ENCODE measurements at places on chromosomes 1 and 21. TPM values are rescaled to one million over a fixed set of nuclear protein-coding genes. Genes with fewer than 3 reads are reported as not detected.

IL22RA1 gene
- 0.09 TPM for total RNA-seq

GJA4 gene
- not detected for total RNA-seq

DNA sequence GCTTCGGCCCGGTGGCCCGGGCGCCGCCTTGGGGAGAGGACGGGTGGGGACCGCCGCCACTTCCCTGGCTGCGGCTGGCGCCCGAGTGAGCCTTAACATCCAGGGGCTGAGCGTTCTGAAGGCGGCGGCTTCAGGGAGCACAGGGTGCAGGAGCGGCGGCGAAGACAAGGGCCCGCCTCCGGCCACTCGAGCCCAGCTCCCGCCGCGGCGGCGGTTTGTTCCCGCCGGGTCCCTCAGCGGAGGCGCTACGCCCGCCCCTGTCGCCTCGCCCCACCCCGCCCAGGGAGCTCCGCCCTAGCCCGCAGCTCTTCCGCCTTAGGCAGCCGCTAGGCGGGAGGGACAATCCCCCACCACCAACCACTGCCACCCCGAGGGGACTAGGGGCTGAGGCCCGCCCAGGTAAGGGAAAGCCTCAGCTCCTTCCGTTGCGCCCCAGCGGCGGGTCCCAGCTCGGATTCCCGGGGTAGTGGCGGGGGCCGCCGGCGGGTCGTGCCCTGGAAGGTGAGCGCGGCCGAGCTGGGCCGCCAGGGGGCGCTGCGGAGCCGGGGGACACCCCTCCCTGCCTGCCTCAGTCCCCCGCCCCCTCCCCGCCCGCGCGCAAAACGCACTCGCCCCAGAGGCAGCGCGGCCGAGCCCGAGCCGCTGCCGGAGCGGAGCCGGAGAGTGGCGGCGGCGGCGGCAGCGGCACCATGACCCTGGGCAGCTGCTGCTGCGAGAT, at the start of gene FOXD2:
FOXD2 (plus strand) TSS at position 598 of the 718 bp plus-strand sequence; CDS start at position 690, 92 bp downstream.
- peak; percentile 97 for DNase-seq

- DNase-seq, result no peak
These were observed 6.6 kb downstream of the PEF1 start for GRCh38 chr1:31637915-31638673.

DNA sequence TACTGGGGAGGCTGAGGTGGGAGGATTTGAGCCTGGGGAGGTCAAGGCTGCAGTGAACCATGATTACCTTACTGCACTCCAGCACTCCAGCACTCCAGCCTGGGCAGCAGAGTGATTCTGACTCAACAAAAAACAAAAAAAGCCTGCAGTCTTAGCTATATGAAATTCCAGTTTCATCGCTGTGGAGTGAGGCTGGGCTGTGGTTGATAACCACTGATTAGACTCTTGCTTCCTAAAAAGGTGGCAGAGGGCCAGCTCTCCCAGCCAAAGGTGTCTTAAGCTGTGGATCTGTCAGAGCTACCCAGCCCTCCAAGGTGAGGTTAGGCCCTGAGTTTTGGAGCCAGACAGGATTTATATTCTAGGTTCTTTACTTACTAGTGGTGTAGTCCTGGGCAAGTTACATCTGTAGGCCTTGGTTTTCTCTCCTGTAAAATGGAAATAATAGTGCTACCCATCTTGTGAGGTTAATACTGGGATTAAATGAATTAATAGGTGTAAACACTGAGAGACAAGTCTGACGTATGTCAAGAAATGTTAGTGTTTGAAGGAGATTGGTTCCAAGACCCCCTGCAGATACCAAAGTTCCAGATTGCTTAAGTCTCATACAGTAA, 35.9 kb downstream of the TMCC2 start:
- no peak for DNase-seq

- DNase-seq, result no peak
These were observed 3.1 kb upstream of the VWA1 start for GRCh38 chr1:1432274-1432950.

- DNase-seq, result no peak
These were observed 50.4 kb upstream of the F3 start for GRCh38 chr1:94591823-94592570.

GRCh38 chr21:26962621-26963181, 4.2 kb downstream of the ADAMTS5 start:
- DNase-seq, result no peak

DNA sequence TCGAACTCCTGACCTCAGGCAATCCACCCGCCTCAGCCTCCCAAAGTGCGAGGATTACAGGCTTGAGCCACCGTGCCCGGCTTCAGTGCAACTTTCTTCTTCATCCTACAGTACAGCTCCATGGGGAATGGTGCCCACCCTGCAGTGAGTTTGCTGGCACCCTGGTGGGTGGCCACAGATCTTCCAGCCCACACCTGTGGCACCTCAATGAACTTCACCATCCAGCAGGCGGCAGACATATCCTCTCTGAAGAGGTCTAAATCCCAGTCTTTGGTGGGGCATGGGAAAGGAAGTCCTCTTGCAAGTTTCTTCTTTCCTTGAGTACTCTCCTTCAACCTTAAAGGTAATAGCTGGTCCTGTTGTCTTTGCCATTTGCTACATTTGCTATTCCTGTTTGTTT, 18.1 kb upstream of the ZBTB8A start:
- DNase-seq, result no peak

DNA sequence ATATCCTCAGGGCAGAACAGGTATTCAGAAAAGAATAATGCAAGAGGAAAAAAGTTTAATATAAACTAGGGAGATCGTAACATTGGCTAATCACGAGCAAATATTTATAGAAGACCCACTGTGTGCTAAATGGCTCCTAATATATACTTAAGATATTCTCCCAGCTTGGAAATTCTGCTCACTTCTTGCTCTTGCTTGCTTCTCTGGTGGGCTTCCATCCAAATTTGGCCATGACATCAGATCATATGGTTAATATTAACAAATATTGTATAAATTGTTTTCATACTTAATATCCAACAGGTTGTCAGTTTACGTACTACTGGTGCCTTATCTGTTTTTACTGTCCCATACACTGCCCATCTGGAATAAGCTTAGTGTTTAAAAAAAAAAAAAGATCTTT, 1.1 kb downstream of the COX20 start:
- DNase-seq, result no peak

DNA sequence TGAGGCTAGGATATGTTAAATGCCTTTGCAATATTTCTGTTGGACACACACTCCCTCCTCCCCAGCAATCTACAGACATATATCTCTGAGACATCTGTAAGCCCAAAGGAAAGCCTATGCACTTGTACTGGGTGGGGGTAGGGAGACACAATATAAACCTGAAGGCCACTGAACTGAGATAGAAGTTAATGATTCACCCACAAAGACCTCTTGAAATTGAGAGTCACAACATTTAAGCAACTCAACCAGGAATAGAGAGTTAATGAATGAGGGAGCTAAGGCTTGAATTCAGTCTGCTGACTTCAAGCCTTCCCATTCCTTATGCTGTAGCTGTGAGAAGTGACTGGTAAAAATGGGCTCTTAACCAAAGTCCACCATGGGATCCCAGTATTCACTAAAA, 5.0 kb downstream of the OR10J1 start:
- no peak for DNase-seq

Data from activated B cell treated with CpG ODN at 0.5 μM for 24 hours (primary cell).